ENCODE measurements at places on chromosomes 1 and 21. TPM values are rescaled to one million over a fixed set of nuclear protein-coding genes. Genes with fewer than 3 reads are reported as not detected.

DNA sequence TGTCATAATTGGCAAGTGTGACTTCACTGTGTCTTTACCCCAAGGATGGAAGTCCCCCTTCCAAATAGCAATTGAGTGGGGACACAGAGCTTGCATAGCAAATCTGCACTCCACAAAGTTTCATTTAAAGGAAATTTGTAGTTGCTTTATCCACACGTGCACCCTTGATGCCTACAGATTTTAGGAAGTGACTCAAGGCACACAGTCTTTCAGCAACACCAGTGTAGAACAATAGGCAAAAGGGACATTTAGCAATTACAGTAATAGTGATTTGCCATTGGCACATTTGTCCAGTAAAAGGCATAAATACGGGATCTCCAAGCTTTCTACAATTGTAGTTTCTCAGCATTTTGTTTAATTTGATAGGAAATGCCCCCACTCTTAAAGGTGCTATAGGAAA, 43.4 kb upstream of the KAZN start:
- DNase-seq = no peak

DNA sequence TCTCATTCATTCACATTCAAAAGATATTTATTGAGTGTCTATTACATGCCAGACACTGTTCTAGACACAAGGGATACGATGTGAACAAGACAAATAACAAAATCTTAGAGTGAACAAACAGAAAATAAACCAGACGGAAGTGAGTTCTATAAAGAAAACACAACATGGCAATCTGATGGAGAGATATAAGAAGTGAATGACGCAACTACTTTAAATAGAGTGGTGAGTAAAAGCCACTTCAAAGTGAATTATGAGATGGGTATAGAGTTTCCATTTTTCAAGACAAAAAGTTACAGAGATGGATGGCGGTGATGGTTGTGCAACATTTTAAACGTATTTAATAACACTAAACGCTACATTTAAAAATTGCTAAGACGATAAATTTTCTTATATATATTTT, 75.4 kb downstream of the CEP170 start:
- DNase-seq = no peak

GRCh38 chr1:20262810-20263534, 27.7 kb upstream of the VWA5B1 start:
- DNase-seq = no peak

DNA sequence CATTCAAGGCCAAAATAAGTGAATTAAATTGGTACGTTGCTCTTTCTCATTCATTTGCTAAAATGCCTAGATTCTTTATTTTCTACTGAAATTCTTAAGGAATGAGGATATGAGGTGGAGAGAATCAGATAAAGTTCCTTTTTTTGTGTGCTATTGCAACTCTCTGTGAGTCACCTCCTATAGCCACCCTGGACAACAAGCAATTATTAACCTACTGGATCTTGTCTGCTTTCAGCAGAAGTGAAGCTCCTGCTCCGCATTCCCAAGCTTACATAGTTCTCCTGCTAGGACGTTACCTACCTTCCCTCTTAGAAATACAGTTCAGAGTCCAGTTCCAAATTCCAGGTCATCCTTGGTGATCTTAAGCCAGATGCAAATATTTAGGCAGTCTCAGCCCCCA, 4.8 kb upstream of the KCNJ6 start:
- no peak for DNase-seq

DNA sequence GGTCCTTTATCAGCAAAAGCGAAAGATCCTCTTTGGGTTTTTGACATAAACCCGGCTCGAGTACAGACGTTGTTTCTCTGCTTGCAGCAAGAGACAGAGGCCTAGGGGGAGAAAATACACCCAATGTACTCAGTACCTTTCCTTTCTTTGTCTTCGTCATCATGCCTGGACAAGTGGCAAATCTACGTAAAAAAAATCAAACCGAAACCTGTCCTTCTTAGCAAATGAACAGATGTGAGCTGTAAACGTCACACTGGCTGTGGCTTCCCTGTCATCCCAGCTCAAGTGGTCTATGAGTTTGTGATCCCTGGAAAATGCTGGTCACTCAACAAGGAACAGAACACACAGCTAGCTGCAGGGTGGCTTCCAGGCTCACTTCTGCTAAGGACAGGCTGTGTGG, 39.9 kb downstream of the STPG1 start:
- DNase-seq = peak; percentile 40

- no peak for DNase-seq
These were observed 42.0 kb upstream of the PCP4 start for GRCh38 chr21:39825250-39825649.

- no peak for DNase-seq
These were observed 7.2 kb downstream of the GORAB start for GRCh38 chr1:170539154-170539553.

- DNase-seq = no peak
These were observed 4.4 kb downstream of the TFF2 start for GRCh38 chr21:42346441-42346840.

GRCh38 chr1:201119206-201120197, 7.3 kb upstream of the CACNA1S start:
- no peak for DNase-seq

The ZMYND12 gene
- 8.0 TPM for total RNA-seq

The LPGAT1 gene
- 20.3 TPM for total RNA-seq
